Umbilical cord (tissue), 2 donors: ENCODE measurements at places on chromosomes 12 and 14. TPM values are rescaled to one million over a fixed set of nuclear protein-coding genes. Genes with fewer than 3 reads are reported as not detected.

The POTEM gene
- not detected for total RNA-seq

The CEBPE gene
- 6.0 TPM for total RNA-seq

The ANG gene
- 11.8 TPM for total RNA-seq

The KRT74 gene
- total RNA-seq = 3.4 TPM

The BMAL2 gene
- total RNA-seq = 22.4 TPM

The DPPA3 gene
- not detected for total RNA-seq

The SLCO1C1 gene
- total RNA-seq = 1.4 TPM

The HOXC10 gene
- 3.4 TPM for total RNA-seq

The AVPR1A gene
- 1.9 TPM for total RNA-seq

The PLCZ1 gene
- 21.7 TPM for total RNA-seq

The DDIT3 gene
- total RNA-seq = 20.7 TPM

The NTF3 gene
- total RNA-seq = 14.0 TPM

The NFE2 gene
- 4.8 TPM for total RNA-seq

The JPH4 gene
- 0.48 TPM for total RNA-seq

The EPYC gene
- total RNA-seq = 2.2 TPM

The TAS2R46 gene
- total RNA-seq = 17.3 TPM

The ENDOU gene
- total RNA-seq = 2.9 TPM

The PTGDR gene
- total RNA-seq = 3.9 TPM

The CPNE8 gene
- 6.7 TPM for total RNA-seq

The NXPH4 gene
- total RNA-seq = not detected

The NELL2 gene
- 11.1 TPM for total RNA-seq

The GPRC5D gene
- not detected for total RNA-seq

The LARP4 gene
- 48.2 TPM for total RNA-seq

The CD4 gene
- 10.4 TPM for total RNA-seq

The PIWIL1 gene
- total RNA-seq = 1.4 TPM

The WSCD2 gene
- 1.2 TPM for total RNA-seq

The SLC41A2 gene
- total RNA-seq = 17.3 TPM

The FIGNL2 gene
- 0.48 TPM for total RNA-seq

The TAS2R30 gene
- 22.4 TPM for total RNA-seq

The SUOX gene
- 43.8 TPM for total RNA-seq

The RPGRIP1 gene
- not detected for total RNA-seq

The SLC6A15 gene
- total RNA-seq = 13.7 TPM

The CFAP251 gene
- total RNA-seq = 15.9 TPM

The CLEC1A gene
- total RNA-seq = 3.1 TPM
